Sigmoid colon (tissue), 7 donors: ENCODE measurements at places on chromosomes 5 and 9.

- DNase-seq = no peak
These were observed 102.2 kb upstream of the SPRY4 start for GRCh38 chr5:142427015-142427364.

GRCh38 chr5:44574678-44575077, 185.5 kb upstream of the FGF10 start:
- DNase-seq = no peak

DNA sequence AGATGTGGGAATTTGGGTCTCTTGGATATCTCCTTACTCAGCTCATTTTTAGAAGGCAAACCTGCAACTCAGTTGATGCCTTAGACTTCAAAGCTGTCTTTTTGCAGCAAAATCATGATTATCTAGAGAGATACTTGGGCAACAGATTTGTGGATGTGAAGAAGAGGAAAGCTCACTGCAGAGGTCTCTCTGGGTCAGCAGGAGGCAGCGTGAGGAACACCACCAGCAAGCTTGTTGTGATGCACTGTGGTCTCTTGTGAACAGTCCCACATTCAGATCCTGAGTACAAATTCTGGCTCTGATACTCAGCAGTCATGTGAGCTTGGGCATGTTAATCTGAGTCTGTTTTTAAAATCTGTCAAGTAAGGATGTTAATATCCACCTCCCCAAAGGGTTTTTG, 26.3 kb upstream of the DMRT3 start:
- no peak for DNase-seq

DNA sequence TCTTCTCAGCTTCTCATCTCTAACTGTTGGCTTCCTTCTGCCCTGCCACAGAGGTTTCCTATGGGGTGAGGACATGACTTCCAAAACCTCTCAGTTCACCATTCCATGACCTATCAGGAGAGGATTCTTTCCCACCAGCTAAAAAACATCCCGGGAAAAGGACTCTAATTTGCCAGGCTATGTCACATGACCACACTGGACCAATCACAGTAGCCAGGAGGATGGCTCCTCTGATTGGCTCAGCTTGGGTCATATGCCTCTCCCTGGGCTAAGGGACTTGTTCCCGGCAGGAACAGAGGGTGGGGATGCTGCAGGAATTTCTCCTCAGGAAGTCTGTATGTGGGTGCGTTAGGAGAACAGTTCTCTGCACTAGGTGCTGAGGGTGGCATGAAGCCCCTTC, 40.3 kb upstream of the XPA start:
- DNase-seq = no peak

GRCh38 chr9:973295-973834, 3.1 kb upstream of the DMRT3 start:
- DNase-seq = no peak
